Neural crest cell (in vitro differentiated cells): ENCODE measurements at places on chromosomes 7 and 10. TPM values are rescaled to one million over a fixed set of nuclear protein-coding genes. Genes with fewer than 3 reads are reported as not detected.

Gene RET
- total RNA-seq: 1.6 and 2.5 TPM in 2 replicates

Gene HYAL4
- not detected in 2 replicates for total RNA-seq

DNA sequence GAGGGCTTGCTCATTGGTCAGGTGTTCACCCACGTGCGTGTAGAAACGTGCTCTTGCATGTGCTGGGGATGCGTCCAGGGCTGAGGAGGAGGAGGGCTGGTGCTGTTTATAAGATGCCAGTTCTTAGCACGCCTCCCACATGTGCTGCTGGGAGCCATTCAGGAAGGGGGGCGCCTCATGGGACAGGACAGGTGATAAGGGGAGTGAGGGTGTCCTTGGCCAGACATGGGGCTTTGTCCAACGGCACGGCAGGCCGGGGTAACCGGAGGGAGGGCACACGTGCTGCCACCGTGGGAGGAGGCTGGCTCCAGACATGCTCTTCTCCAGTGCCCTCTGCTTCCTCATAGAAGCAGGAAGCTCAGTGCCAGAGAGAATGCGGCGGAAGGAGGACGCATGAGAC lies 150.0 kb downstream of the ZMYND11 start:
- no peak for DNase-seq

DNA sequence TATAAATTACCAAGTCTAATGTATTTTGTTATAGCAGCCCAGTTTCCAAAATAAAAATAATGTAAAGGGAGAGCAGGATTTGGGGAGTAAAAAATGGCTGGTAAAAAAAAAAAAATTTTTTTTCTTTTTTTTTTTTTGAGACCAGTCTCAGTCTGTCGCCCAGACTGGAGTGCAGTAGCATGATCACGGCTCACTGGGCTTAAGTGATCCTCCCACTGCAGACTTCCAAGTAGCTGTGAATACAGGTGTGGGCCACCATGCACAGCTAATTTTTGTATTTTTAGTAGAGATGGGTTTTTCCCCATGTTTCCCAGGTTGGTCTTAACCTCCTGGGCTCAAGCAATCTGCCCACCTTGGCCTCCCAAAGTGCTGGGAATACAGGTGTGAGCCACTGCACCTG lies 4.8 kb upstream of the LSM8 start:
- DNase-seq: no peak

GRCh38 chr7:42224391-42225003 lies 12.5 kb downstream of the GLI3 start:
- DNase-seq: no peak

- no peak for DNase-seq
Observed at GRCh38 chr7:150629347-150629746, 2.8 kb downstream of the GIMAP6 start.

Gene AGBL3
- 3.5 and 5.5 TPM in 2 replicates for total RNA-seq

- no peak for DNase-seq
Observed at GRCh38 chr7:5279734-5280133, 3.0 kb upstream of the SLC29A4 start.

DNA sequence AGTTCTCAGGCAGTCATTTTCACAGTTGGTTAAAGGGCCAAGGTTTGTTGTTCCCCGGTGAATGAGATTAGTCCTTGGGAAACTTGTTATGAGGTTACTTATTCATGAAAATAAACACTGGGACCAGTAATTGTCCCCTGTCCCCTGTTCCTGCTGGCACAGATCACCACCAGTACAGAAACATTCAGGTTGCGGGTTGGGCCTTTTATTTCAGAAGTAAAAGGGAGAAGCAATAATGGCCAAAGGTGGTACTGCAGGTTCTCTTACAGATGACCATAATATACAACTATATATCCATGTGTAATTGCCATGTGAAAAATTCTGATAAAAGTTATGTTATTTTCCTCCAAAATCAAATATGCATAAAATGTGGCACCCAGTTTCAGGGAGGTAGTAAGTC lies 442.0 kb downstream of the SORCS1 start:
- DNase-seq: no peak

Gene MRLN
- total RNA-seq: not detected in 2 replicates

GRCh38 chr10:132213917-132214316 lies 27.2 kb downstream of the DPYSL4 start:
- DNase-seq: no peak

Gene DPYSL4
- 145 and 155 TPM in 2 replicates for total RNA-seq

- no peak for DNase-seq
Observed at GRCh38 chr10:593016-593415, 96.5 kb downstream of the DIP2C start.

DNA sequence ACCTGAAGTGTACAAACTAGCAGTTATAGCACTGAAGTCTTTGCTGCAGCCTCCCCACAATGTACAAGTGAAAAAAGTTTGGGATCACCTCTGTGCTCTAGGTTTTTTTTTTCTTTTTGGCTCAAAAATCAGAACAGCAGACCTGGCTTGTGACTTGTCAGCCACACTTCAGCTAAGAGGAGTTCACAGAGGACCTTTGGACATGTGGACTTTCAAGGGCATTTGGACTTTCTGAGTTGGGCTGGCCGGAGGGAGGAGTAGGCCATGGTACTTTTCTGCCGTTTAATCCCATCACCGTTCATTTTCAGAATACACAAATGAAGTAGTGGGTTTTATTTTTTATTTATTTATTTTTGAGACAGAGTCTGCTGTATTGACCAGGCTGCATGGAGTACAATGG lies 21.9 kb upstream of the ACSL5 start:
- no peak for DNase-seq

DNA sequence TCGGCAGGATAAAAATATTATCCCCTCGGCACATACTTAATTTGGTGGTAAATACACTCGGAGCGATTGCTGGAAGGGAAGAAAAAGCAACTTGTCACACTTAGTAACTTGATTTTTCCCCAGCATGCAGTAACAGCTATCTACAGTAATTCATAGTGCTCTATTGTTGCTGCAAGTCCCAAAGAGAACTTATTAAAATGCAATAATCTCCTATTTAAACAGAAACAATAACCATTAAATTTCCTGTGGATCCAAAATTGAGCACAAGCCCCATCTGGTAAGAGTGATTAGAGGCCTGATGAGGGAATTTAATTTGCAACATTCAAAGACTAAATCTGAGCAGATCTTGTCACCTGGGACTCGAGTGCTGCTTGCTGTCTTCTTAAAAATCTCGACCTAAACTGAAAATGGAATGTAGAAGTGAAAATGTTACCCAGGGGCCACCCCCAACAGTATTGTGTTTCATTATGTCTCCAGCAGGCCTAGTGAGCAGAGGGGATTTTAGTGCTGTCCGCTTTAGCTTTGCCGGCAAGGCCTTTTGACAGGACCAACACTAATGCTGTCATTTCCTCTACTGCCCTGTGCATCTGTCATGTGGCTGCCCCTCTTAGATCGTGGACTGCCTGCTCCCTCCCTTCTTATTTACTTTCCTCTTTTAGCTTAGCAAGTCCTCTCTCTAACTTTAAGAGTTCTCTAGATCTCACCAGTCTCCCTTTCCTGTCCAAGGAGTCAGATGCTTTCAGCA lies 639.7 kb downstream of the AUTS2 start:
- no peak for DNase-seq

Gene CUBN
- total RNA-seq: 1.6 and 2.2 TPM in 2 replicates

- DNase-seq: no peak
Observed at GRCh38 chr7:4745971-4746919, 29.2 kb upstream of the AP5Z1 start.

Gene ACBD7
- total RNA-seq: 11.8 and 12.0 TPM in 2 replicates

Gene PNLIPRP1
- not detected in 2 replicates for total RNA-seq

GRCh38 chr7:47100817-47101435 lies 481.0 kb downstream of the TNS3 start:
- peak; percentile 47 for DNase-seq

Gene TWIST1
- 6.7 and 8.1 TPM in 2 replicates for total RNA-seq

- no peak for DNase-seq
Observed at GRCh38 chr10:43233601-43234430, 33.0 kb downstream of the RASGEF1A start.

DNA sequence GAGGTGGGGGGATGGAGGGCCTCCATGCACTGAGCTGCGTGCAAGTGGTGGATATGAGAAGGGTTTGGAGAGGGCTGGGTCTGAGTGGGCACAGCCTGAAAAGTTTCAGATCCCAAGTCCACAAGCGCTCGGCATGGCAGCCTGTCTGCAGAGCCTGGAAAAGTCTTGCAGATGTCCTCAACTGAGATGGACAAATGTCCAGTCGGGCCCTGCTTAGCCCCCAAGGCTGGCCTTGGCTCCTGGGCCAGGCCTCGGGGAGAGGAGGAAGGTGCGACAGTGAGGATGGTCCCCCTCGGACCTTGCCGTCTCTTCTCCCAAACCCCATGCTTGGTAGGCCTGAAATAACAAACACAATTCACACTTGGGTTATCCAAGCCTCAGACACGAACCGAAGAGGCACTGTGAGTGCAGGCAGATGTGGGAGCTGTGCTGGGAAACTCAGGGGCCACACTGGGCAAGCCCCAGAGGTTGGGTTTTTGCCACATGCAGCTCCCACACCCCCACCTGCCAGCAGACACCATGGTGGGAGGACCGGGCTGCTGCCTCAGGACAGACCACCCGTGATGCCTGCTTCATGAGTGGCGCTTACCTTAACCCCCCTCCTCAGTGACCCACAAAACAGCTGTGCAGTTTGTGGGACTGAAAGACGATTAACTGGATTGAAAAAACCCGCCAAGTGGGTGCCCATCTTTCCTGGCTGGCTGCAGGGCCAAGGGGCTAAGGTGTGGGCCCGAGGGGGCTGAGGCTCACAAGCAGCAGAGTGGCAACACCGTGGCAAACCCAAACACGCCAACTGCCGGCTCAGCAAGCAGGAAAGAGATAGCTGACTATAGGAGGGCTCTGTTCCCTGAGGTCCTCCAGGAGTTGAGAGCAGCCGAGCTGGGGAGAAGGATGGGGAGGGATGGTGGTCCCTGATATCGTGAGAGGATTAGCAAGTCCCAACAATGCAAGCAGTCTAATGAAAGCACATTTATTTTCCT lies 156.8 kb downstream of the RNF216 start:
- DNase-seq: no peak
